Stimulated activated CD4-positive, alpha-beta T cell treated with anti-CD3 and anti-CD28 coated beads, Interleukin-1b, Interleukin-23, amount 100 ng/mL, for 1 hour (primary cell): ENCODE measurements at places on chromosomes 12 and 14.
A peak's percentile ranks its signal among the peaks of the same experiment; 100 is the strongest.

- DNase-seq: no peak
Observed at GRCh38 chr12:98740751-98741150, 95.7 kb downstream of the APAF1 start.

- DNase-seq: no peak
Observed at GRCh38 chr12:96190413-96191108, 3.6 kb upstream of the ELK3 start.

GRCh38 chr12:51901881-51902280 is 5.4 kb upstream of the ACVRL1 start:
- DNase-seq: no peak

GRCh38 chr12:92519284-92519683 is 183.5 kb upstream of the PLEKHG7 start:
- no peak for DNase-seq

- DNase-seq: no peak
Observed at GRCh38 chr14:96508900-96509299, 6.7 kb downstream of the PAPOLA start.

- no peak for DNase-seq
Observed at GRCh38 chr12:74321381-74321780, 216.3 kb upstream of the ATXN7L3B start.

DNA sequence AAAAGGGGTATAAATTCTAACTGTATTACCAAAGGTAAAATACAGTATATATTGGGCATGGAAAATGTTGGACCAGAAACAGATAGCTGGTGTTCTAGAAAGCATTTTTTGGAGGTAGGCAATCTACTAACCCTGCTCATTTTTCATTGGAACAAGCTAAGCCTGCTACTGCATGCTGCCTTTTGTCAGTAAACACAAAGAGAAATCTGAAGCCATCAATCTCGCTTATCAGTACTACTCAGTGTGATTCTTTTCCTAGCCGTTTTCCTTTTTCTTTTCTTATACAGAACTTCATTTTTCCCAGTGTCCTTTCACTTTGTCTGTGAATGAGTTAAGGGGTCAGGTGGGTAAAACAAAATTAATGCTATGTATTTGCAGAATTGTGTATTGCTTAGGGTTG is 312.3 kb downstream of the NPAS3 start:
- no peak for DNase-seq

DNA sequence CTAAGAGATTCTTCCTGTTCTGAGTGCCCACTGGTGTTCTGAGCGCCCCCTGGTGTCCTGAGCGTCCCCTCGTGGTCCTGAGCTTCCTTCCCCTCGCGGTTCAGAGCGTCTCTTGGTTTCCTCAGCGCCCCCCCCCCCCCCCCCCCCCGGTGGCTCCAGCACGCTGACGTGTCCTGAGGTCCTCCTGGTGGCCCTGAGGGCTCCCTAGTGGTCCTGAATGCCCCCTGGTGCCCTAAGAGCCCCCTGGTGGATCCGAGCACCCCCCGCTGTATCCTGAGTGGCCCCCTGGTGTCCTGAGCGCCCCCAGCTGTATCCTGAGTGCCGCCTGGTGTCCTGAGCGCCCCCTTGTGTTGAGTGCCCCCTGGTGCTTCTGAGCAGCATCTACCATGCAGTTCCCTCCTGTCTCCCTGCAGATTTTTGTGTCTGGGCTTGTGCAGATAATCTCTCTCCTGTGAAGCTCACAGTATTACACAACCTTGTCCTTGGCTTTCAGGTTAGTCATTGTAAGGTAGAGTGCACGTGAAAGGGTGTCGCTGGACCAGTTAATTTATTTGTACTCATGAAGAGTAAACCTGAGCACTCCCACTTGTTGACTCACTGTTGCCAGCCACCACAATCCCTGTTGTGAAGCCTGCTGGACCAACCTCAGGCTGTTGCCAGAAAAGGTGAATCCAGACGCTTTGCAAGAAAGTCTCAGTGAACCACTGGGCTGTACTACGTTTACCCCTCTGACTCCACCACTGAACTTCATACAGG is 1168.4 kb downstream of the TMEM121 start:
- peak; percentile 11 for DNase-seq

DNA sequence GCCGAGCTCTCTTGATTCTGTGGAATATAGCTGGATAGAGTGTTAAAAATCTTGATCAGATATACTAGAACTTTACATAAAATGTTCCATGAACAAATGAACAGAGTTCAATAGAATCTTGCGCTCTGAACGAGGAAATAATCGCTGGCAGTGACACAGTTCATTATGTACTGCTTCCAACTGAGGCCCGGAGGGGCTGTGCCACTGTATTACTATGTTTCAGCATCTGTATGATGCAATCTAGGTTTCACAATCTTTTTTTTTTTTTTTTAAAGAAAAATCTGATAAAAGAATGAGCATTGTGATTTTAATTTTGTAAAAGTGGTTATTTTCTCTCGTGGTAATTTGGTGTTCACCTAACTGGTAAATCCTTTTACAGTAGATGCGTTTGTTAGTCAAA is 77.2 kb downstream of the FERMT2 start:
- DNase-seq: no peak

- no peak for DNase-seq
Observed at GRCh38 chr12:24808651-24809050, 140.2 kb downstream of the BCAT1 start.

DNA sequence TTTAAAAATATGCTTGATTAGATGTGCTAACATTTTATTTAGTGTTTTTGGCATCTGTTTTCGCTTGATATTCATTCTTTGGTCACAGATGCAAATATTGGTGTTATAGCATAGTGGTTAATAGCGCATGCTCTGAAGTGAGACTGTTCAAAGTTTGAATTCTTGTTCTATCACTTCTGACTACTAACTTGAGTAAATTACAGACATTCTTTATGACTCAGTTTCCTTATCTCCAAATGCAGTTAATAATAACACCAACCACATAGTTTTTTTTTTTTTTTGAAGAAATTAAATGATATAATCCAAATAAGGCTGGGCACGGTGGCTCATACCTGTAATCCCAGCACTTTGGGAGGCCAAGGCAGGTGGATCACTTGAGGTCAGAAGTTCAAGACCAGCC is 81.0 kb downstream of the TMX1 start:
- DNase-seq: no peak

DNA sequence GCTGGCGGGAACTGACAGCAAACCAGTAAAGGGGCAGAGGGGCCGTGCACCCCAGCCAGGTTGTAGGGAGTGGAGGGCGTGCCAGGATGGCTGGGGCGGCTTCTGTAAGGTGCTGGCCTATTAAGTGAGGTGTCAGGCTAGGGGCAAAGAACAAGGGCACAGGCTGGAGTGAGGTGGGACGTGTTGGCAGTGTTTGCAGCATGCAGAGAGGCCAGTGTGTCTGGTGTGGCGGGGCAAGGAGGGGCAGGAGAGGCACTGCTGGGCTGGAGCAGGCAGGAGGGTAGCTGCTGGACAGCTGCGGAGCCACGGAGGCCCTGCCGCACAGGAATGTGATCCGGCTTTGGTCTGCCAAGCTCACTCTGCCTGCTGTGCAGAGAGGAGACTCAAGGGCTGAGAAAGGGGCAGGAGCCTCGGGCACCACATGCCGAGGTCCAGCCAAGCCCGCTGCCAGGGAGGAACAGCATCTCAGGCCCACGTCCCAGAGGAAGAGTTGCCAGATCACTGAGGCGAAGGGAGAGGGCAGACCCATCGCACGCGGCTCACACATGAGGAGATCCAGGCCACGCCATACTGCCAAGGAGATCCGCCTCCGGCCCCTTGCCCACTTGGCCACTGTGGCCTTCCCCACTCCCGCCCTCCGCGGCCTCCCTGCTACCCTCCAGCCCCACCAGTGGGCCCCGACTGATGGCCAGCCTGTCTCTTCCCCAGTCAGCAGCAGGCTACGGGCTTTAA is 46.8 kb downstream of the AMN start:
- no peak for DNase-seq

DNA sequence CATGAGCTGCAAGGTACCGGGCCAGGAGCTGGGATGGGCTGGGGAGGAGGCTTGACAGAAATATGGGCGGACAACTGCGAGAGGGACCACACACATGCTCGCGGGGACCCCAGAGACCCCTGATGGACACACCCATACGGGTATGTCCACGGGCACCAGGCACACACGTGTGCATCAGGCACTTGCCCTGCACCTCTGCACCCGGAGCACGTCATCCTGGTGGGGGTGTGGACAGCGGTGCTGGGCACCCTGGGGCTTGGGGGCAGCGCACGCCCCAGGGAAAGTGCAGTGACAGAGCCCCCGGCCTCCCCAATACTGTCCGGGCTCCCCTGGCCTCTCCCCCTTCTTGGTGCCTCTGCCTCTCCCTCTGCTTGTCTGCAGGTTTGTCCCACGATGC is 1.7 kb upstream of the CRIP1 start:
- no peak for DNase-seq

GRCh38 chr14:47120645-47121044 is 469.1 kb upstream of the RPL10L start:
- no peak for DNase-seq

DNA sequence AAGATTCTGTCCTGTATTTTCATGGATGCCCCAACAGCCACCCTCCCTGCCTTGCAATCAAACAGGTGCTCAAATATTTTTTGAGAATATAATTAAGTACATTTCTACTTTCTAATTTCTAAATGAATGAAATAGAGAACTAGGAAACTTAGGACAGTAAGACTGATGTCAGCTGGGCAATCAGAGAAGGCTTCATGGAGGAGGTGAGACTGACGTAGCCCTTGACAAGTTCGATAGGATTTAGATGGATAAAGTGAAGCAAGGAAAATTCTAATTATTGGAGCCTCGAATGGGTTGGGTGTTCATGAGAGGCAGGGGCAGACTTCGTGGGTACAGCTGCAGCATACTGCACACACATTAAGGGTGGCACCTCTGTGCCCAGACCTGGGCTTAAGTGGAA is 36.0 kb downstream of the NINJ2 start:
- DNase-seq: no peak

GRCh38 chr12:3313066-3313465 is 177.9 kb upstream of the PRMT8 start:
- DNase-seq: no peak

DNA sequence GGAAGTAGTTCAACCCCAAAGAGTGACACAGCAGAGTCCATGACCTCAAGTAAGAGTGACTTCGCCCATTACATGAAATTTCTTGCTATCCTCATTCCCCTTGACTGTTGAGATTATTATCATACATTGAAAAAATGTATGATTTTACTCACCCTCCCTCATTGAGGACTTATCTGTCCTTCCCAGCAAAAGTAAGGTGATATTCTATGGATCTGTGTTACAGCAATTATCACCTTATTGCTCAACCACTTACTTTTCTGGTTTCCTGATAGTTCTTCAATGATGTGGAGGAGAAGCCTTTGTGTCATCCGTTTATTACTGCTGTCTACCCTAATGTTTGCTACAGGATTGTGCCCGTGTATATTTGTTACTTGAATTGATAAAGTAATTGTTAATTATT is 306.2 kb downstream of the TRHDE start:
- DNase-seq: no peak

DNA sequence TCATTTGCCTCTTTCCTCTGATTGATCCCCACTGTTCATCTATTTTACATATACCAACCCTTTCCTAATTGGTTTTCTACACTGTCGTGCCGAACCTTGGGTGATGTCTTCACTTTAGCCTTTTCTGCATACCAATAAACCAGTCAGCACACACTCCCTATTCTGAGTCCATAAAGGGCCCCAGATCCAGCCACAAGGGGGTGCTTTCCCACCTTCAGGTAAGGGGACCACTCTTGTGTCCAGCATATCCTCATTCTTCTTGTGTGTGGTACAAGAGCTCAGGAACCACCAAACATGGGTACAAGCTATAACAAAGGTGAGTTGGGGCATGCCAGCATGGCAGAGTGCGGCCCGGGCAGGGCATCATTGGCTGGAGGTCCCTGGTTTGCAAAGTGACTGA is 859.8 kb downstream of the FSCB start:
- no peak for DNase-seq

- DNase-seq: no peak
Observed at GRCh38 chr14:72638021-72638420, 255.9 kb downstream of the DPF3 start.

- DNase-seq: no peak
Observed at GRCh38 chr12:53571295-53571694, 54.9 kb downstream of the ATF7 start.

DNA sequence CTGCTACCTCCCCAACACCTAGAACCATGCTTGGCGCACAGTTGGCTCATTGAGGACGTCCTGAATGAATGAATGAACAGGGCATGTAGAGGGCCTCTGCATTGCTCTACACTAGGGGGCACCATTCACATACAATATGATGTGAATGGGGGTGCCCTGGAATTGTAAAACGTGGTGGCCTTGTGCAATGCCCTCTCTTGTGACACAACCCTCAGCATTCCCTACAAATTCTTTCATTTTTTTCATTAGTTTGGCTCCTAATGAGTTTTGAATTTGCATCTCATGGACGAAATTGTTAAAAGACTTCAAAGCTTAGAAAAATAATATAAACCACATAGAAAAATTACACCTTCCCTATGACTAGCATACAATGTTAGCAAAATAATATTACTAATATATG is 2.3 kb upstream of the DIO2 start:
- DNase-seq: no peak

GRCh38 chr12:12008931-12009611 is 61.7 kb upstream of the BCL2L14 start:
- no peak for DNase-seq

DNA sequence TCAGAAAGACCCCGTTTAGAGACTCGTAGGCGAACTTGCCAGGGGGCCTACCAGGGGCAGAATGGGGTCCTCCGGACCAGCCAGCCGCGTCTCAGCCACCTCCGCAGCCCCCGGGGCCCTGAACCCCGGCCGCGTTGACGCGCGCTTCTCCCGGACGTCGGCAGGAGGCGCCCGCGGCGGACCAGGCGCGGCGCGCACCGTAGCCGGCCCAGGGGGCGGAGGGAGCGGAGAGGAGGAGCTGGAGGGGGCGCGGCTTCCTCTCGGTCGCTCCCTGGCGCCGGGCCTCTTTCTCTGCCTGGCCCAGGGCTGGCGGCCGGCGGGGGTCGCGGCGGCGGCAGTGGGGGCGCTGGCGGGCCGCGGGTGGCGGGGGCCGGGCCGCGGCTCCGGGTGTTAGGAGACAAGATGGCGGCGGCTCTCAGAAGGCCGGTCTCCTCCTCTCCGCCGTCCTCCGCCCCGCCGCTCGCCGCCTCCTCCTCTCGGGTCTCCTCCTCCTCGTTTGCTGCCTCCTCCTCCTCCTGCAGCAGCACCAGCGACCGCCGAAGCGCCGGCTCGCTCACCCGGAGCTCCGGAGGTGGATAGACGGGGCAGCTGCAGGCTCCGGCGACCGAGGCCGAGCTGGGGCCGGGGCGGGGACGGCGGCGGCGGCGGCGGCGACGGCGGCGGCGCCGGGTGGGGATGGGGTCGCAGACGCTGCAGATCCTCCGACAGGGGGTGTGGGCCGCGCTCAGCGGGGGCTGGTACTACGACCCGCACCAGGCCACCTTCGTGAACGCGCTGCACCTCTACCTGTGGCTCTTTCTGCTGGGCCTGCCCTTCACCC is at the start of gene PCNX1:
TSS of gene PCNX1 (plus strand) at position 284 of the 820 bp plus-strand sequence. CDS start at position 676, 392 bp downstream.
- DNase-seq: peak; percentile 76

DNA sequence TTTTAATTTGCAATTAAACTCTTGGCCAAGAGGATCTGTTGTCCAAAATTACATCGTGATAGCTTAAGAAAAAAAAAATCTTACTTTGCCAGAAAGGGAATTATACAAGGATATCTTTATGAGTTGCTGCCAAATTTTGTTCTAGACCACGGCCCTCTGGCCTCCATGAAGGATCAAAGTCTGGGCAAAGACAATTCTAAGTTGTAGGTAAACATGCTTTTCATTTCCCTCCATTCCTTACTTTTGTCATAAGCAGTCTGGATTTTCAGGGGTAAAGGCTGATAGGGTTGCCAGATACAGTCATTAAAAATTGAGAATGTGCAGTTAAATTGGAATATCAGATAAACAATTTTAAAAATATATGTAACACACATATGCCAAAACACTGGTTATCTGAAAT is 135.1 kb downstream of the MON2 start:
- DNase-seq: no peak
